ENCODE measurements at places on chromosomes 11 and 22.

DNA sequence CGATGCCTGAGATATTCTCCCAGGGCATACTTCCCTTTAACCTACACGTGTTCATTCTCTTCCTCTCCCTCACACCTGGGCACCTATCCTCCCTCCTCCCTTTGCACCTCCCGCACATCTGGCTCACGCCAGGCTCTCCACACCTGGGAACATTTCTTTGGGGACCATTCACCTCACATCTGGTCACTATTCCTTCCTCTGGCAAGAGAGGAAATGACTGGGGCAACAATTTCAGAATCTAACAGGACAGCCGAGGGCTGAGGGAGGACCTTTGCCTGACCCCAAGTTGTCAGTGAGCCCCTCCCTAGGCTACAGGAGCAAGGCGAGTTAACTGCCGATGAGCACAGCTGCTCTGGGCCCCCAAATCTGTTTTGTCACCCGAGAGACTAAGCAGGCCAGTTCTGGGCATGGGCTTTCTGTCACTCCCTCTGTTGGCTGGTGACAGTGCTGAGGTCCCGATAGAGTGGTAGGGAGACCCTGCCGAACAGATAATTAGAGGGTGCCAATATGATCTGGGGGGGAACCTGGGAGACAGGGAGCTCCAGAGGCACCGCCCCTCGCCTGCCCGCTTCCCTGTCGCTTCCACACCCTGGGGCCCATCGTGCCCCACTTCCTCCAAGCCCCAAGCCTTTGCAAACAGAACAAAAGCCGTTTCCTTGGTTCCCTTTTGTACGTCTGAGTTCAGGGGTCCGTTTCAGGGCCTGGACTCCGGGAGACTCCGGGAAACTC is 45.6 kb downstream of the EIF3F start:
- no peak overlapping the region for H3K27ac ChIP-seq
- H3K36me3 ChIP-seq = no peaks in the 10 kb centered on the region
- no peak for DNase-seq
- H3K4me1 ChIP-seq = peaks cover 2% of the 10 kb centered on the region
- no peak overlapping the region for H3K4me3 ChIP-seq

DNA sequence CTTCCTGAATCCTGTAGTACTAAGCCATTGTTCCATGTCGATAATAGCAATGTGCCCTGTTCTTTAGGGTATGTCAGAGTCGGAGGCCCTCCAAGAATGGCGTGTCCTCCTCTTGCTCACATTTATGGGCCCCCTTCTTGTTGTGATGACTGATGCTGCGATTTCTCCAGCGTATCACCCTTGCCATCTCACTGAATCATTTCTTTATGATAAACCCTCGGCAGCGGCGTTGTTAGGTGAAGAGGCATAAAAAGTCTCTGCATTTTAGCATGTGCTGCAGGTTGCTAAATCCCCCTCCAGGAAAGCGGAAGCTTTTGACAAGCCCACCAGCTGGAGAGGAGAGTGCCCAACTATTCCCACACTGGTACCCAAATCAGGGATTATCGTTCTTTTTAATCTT is 1045.3 kb downstream of the BRD1 start:
- H3K27ac ChIP-seq = no peak overlapping the region
- H3K36me3 ChIP-seq = no peaks in the 10 kb centered on the region
- H3K4me3 ChIP-seq = no peak overlapping the region
- H3K27me3 ChIP-seq = peaks cover 3% of the 10 kb centered on the region
- no peak for DNase-seq

- no peaks in the 10 kb centered on the region for H3K27me3 ChIP-seq
- DNase-seq = peak; percentile 36
- peaks cover 80% of the 10 kb centered on the region for H3K36me3 ChIP-seq
Measured at GRCh38 chr22:39314251-39314971, 5.0 kb downstream of the RPL3 start.

DNA sequence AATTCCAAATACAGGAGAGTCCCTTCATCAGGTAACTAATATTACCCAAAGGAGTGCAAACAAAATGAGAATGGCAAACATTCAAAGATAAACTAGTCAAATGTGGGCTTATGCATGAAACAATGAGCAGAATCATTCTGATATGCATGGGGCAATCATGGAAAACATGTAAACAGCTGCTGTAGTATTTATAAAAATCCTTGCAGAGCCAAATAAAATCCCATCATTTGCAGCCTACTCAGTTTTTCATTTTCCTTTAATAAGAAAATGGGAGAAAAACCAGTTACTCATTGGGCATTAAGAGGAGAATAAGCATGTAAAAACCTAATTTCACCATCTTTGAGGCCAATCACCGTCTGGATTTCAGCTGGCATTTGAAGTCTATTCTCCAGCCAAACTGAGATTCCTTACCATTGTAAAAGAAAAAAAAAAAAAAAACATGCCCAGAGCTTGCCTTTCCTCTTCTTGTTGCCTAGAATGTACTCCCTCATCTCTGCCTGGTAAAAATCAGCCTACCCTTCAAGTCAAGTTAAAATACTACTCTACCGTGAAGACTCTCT is 249.1 kb downstream of the TTC28 start:
- DNase-seq = no peak
- H3K4me1 ChIP-seq = no peaks in the 10 kb centered on the region
- no peak overlapping the region for H3K27ac ChIP-seq
- H3K27me3 ChIP-seq = peaks cover 3% of the 10 kb centered on the region
- no peaks in the 10 kb centered on the region for H3K36me3 ChIP-seq

GRCh38 chr22:30535182-30535581 is 11.4 kb downstream of the SEC14L6 start:
- H3K4me3 ChIP-seq = no peak overlapping the region
- H3K4me1 ChIP-seq = peaks cover 6% of the 10 kb centered on the region
- no peak for DNase-seq
- H3K27me3 ChIP-seq = peaks cover 4% of the 10 kb centered on the region

GRCh38 chr22:47340851-47341436 is 578.5 kb downstream of the TBC1D22A start:
- H3K27me3 ChIP-seq = peaks cover 3% of the 10 kb centered on the region
- DNase-seq = no peak
- H3K4me3 ChIP-seq = no peak overlapping the region
- H3K4me1 ChIP-seq = no peaks in the 10 kb centered on the region
- H3K27ac ChIP-seq = no peak overlapping the region

GRCh38 chr11:112776834-112777233 is 184.4 kb upstream of the NCAM1 start:
- no peaks in the 10 kb centered on the region for H3K36me3 ChIP-seq
- DNase-seq = no peak
- H3K4me3 ChIP-seq = no peak overlapping the region
- no peak overlapping the region for H3K27ac ChIP-seq

DNA sequence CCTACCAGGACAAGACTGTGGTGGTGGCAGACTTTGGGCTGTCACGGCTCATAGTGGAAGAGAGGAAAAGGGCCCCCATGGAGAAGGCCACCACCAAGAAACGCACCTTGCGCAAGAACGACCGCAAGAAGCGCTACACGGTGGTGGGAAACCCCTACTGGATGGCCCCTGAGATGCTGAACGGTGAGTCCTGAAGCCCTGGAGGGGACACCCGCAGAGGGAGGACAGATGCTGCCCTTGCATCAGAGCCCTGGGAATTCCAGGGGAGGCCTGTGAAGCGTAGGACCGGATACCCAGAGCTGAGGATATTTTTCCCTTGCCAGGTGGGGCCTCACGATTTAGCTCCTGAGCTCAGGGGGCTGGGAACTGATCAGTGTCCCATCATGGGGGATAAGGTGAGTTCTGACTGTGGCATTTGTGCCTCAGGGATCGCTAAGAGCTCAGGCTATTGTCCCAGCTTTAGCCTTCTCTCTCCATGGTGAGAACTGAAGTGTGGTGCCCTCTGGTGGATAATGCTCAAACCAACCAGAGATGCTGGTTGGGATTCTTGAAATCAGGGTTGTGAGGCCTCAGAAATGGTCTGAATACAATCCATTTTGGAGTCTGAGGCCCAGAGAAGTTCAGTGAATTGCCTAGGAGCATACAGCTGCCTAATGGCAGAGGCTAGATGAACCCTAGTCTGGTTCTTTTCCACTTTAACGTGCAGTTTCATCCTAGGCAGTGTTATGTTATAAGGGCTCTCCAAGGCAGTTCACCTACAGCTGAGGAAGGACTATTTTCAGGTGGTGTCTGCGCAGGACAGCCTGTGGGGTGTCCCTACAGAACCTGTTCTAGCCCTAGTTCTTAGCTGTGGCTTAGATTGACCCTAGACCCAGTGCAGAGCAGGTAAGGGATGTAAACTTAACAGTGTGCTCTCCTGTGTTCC is 19.5 kb downstream of the PIK3IP1 start:
- no peak overlapping the region for H3K4me3 ChIP-seq
- peaks cover 40% of the 10 kb centered on the region for H3K4me1 ChIP-seq
- peaks cover 36% of the 10 kb centered on the region for H3K36me3 ChIP-seq
- DNase-seq = peak; percentile 66

GRCh38 chr22:37300551-37301017 is 18.3 kb downstream of the CYTH4 start:
- peak overlapping the region; percentile 93 for H3K27ac ChIP-seq
- peak; percentile 67 for DNase-seq
- peaks cover 39% of the 10 kb centered on the region for H3K36me3 ChIP-seq
- peaks cover 76% of the 10 kb centered on the region for H3K4me1 ChIP-seq

DNA sequence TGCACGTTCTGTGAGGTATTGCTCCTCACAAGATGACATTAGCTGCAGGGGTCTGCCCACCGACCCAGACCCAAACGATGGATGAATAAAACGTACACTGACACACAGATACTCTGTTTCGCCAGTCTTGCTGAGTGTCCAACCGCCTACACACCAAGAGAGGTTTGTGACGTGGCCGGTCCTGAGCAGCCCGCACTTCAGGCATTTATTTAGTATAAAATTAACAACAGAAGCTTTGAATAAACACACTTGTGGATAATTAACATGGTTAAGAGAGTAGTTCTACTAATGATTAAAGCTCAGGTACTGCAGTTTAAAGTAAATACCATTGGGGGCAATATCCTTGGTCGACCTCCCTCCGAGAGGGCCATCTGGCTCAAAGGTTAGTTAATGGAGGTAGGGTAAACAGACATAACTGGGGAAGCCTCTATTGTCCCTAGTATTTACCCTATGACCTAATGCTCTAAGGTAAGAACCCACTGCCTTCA is 75.7 kb downstream of the CCDC83 start:
- no peaks in the 10 kb centered on the region for H3K36me3 ChIP-seq
- H3K27ac ChIP-seq = no peak overlapping the region
- H3K4me3 ChIP-seq = no peak overlapping the region
- peaks cover 12% of the 10 kb centered on the region for H3K27me3 ChIP-seq
- no peak for DNase-seq

DNA sequence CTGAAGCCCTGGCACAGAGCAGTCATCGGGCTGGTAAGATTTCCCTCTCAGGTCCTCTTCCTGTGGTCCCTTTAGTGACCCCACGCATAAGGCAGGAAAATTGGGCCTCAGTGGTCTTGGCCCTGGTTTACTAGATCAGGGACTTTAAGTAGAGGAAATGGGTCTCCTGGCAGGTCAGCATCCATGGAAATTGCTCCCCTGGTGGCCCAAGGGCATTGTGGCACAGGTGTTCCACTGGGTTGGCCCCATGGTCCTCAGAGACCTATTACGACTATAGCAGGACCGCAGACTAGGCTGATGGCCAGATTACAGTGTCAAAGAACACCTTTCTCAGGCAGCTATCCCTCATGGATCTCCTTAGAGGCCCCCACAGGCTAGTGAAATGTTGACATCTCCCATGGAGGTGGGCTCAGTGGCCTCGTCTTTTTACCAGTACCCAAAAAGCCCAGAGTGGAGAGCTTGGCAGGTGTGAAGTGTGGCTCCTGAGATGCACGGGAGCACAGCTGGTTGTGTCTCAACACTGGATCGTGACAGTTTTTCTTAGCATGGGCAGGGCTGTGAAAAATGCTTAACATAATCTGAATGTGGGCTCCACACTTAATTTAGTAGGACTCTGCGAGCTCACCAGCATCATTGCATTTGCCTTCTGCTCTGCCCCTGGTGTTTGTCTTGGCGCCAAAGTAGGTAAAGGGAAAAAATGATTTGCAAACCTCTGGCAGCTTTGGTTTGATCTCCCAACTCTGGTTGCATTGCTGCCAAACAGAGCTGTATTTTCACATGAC is 74.2 kb downstream of the ZBTB16 start:
- H3K4me1 ChIP-seq = peaks cover 25% of the 10 kb centered on the region
- no peaks in the 10 kb centered on the region for H3K36me3 ChIP-seq
- H3K4me3 ChIP-seq = no peak overlapping the region
- no peak for DNase-seq

- no peaks in the 10 kb centered on the region for H3K4me1 ChIP-seq
- no peak overlapping the region for H3K4me3 ChIP-seq
- H3K27ac ChIP-seq = no peak overlapping the region
- no peak for DNase-seq
- H3K36me3 ChIP-seq = no peaks in the 10 kb centered on the region
Measured at GRCh38 chr11:134628426-134628825, 216.4 kb upstream of the B3GAT1 start.

GRCh38 chr11:65212226-65212801 is 30.6 kb downstream of the CAPN1 start:
- H3K27me3 ChIP-seq = peaks cover 3% of the 10 kb centered on the region
- no peak overlapping the region for H3K27ac ChIP-seq
- DNase-seq = no peak
- H3K36me3 ChIP-seq = peaks cover 5% of the 10 kb centered on the region
- H3K4me3 ChIP-seq = no peak overlapping the region
- H3K4me1 ChIP-seq = peaks cover 28% of the 10 kb centered on the region

- H3K4me1 ChIP-seq = peaks cover 28% of the 10 kb centered on the region
- H3K27me3 ChIP-seq = no peaks in the 10 kb centered on the region
- peaks cover 14% of the 10 kb centered on the region for H3K36me3 ChIP-seq
- no peak overlapping the region for H3K27ac ChIP-seq
Measured at GRCh38 chr11:83282084-83282716, 4.0 kb downstream of the CCDC90B start.

GRCh38 chr11:102874852-102875251 is at the start of gene MMP12:
MMP12 (minus strand) TSS chr11:102874982; CDS start chr11:102874937, 45 bp downstream.
- no peaks in the 10 kb centered on the region for H3K4me1 ChIP-seq
- DNase-seq = no peak

DNA sequence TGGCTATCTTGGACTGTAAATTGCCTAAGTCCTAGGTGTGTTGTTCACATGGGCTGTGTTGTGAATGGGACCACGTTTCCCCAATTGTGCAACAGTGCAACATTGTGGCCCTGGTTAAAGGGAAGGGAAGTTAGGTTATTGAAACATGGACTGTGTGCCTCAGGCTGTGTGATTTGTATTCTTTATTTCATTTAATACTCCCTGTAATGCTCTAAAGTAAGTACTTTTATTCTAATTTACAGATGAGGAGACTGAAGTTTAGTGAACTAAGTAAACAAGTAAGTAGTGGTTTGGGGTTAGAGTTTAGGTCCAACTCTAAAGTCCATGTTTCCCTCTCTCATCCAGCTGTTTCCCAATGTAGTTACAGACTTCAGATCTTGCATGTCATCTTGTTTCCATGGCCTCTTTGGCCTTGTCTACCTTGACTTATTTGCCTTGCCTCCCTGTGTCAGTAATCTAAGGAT is 77.7 kb downstream of the STIM1 start:
- H3K27me3 ChIP-seq = no peaks in the 10 kb centered on the region
- DNase-seq = no peak
- no peak overlapping the region for H3K4me3 ChIP-seq
